ENCODE measurements at places on chromosomes 4 and X. TPM values are rescaled to one million over a fixed set of nuclear protein-coding genes. Genes with fewer than 3 reads are reported as not detected.

Gene MAPK10
- 0.45 TPM for total RNA-seq

Gene FGFR3
- 2.1 TPM for total RNA-seq

Gene WAS
- 0.17 TPM for total RNA-seq

Gene SLC25A53
- total RNA-seq, result 3.7 TPM

Gene AMELX
- not detected for total RNA-seq

Gene FUNDC1
- 25.8 TPM for total RNA-seq

Gene GPR101
- not detected for total RNA-seq

Gene TRPC3
- 0.04 TPM for total RNA-seq

Gene RPS6KA3
- 68.2 TPM for total RNA-seq

Gene TLL1
- 0.14 TPM for total RNA-seq
